Natural killer cell (primary cell): ENCODE measurements at places on chromosomes 13 and 19.

DNA sequence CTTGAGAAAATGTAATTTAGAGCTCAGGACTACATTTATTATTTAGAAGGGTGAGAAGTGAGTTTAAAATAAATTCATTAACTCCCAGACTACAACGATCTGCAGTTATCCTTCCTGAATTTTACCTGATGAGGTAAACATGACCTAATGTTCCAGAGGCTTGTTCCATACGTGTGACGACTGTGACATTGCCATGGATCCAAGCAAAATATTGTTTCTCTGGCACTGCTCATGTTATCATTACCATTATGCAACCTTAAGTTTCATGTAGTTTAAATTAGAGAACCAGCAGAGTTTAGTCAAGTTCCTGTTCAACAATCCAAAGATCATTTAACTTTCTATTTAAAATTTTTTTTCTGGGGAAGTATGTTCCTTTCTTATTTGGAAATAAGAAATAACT, 279.6 kb downstream of the KLF5 start:
- DNase-seq = no peak

DNA sequence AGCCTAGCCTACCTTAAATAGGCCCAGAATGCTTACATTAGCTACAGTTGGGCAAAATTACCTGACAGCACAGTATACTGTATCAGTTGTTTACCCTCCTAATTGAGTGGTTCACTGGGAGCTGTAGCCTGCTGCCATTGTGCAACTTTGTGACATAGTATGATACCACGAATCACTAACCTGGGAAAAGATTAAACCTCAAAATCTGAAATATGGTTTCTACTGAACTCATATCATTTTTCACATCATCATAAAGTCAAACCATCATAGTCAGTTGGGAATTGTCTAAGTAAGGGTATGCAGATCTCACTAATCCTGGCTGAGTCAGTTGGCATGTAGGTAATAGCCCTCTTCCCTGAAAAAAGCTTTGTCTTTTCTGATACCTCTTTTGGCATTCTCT, 9.2 kb downstream of the PAN3 start:
- DNase-seq = no peak

GRCh38 chr13:105448811-105449210, 1086.7 kb downstream of the EFNB2 start:
- DNase-seq = no peak

GRCh38 chr19:29882719-29883105, 59.3 kb upstream of the URI1 start:
- DNase-seq = no peak

- peak; percentile 92 for DNase-seq
Observed at GRCh38 chr19:35013041-35013819, 13.1 kb downstream of the GRAMD1A start.

DNA sequence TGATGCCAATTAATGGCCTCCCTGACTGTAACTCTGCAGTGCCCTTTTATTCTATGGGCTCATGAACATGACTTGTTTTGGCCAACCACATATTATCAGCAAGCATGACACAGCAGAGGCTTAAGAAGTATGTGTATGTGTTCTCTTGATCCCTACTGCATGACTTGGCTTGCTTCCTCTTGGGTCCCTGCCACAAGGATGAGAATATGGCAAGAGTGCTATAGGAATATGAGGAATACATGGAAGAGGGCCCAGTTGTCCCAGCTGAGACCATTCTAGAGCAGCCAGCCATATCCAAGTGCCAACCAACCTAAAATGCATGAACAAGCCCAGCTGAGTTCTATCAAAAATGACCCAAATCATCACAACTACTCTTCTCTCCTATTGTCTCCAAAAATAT, 576.7 kb upstream of the PCDH9 start:
- no peak for DNase-seq

DNA sequence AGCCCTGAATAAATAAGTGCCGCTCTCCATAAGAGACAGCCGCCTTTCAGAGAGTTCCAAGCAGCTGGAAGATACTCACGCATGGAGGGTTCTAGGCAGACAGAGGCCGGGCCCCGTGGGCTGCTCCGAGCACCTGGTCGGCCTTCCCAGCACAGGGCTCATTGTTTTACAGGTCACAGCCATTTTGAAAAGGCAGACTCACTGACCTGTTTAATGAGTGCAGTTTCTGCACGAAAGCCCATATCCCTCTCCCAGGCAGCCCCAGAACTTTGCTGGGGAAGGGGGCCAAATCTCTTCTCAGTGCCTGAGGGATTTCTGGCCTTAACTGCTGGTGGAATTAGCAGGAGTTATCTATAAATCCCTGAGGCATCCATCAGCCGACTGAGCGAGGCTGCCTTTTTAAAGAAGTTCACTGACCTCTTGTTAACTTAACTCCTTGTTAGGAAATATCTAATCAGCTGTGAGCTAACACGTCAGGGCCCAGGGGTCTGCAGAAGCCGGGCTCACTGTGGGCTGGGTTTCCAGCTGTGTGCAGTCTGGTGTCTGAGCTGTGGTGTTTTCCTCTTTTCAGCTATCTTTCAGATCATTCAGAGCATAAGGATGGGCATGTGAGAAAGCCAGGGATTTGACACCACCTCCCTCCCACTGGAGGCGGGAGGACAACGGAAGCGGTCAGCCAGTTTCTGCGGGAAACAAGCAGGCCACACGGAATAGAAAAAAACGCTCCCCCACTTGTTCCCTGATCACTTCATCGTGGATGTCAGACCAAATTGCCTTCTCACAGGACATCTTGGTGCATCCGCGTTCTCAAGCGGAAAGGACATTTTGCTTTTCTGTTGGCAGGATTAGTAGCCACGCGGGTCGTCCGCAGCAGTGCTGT, 23.3 kb downstream of the SERP2 start:
- DNase-seq = no peak

GRCh38 chr13:51557875-51558612, 26.2 kb upstream of the WDFY2 start:
- DNase-seq = no peak

DNA sequence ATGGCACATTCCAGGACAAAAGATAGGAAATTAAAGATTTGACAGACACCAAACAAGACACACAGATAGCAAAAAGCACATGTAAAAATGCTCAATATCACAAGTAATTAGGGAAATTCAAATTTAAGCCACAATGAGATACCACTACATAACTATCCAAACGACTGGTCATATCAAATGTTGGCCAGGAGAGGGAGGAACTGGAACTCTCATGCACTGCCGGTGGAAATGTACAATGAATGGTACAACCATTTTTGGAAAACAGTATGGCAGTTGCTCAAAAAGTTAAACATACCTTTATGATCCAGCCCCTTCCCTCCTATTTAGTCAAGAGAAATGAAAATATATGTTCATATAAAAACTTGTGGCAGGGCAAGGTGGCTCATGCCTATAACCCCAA, 36.8 kb upstream of the CYP2S1 start:
- DNase-seq = no peak

GRCh38 chr13:99386911-99387788, 80.0 kb upstream of the GPR183 start:
- DNase-seq = peak; percentile 93

DNA sequence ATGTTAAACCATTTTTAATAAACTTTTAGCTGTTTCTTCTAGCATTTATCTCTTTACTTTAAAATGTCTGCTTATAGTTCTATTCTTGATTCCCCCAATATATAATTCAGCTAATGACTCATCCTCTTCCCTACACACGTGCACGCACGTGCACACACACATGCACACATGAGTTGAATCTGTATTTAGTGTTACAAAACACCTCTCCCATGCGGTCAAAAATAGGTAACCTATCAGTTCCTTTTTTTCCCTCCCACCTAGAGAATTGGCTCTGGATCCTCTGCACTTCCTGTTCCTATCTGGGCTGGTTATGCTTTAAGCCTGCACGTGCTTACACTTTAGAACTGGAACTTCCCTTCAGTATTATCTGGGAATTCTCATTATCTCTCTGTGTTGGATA, 144.1 kb downstream of the PAN3 start:
- no peak for DNase-seq

GRCh38 chr13:77508959-77509620, 26.4 kb upstream of the SCEL start:
- DNase-seq = no peak

DNA sequence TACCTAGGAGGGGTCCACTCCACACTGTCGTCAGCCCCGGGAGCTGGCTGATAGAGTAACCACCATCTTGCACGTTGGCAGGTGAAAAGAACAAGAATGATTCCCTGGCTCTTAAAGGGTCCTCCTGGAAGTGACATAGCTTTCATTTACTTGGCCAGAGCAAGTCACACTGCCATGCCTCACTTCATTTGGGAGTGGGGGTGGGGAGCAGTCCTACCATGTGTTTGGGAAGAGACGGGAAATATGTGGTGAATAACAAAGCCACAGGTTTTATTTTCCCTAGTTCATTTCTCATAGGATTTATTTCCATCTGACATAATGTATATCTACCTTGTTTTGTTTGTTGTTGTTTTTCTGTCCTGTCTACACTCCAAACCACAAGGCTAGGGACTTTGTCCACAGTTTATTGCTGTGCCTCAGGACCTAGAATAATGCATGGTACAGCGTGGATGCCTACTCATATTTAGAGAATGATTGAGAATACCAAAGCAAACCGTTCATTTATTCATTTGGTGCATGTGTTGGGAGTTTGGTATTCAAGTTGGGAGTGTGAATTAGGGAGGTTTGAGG, 26.8 kb downstream of the UBAC2 start:
- no peak for DNase-seq

- no peak for DNase-seq
Observed at GRCh38 chr19:45834970-45835369, 19.9 kb upstream of the RSPH6A start.

DNA sequence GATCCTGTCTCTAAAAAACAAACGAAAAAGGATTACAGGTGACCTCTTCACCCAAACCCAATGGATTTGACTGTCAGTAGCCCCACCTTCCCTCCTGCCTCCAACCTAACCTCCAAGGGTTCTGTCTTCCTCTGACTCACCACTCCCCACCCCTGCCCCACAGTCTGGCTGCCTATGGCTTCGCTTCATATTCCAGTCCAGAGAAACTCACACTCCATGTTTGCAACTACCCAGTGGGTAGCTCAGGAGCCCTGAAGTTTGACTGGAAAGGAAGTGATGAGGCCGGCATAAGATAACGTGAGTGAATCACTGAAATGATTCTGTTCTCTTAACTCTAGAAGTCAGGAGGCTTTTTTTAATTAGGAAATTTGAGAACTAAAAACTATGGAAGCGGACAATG, 303.9 kb downstream of the FOXO1 start:
- no peak for DNase-seq

DNA sequence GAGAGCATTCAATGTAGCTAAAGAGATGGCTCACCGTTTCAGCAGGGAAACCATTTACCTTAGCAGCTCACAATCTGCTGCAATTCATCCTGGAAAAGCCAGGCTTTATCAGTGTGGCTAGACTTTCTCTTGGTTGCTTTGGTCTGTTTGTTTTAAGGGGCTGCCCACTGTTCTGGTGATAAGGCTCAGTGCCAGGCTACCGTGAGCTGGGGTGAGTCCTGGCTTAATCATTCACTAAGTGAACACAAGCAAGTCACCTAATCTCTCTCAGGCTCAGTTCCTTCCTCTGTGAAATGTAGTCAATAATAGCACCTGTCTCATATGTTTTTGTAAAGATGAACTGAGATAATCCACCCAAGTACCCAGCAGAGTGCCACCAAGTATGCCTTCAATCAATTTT, 229.0 kb downstream of the TEX29 start:
- DNase-seq = no peak

DNA sequence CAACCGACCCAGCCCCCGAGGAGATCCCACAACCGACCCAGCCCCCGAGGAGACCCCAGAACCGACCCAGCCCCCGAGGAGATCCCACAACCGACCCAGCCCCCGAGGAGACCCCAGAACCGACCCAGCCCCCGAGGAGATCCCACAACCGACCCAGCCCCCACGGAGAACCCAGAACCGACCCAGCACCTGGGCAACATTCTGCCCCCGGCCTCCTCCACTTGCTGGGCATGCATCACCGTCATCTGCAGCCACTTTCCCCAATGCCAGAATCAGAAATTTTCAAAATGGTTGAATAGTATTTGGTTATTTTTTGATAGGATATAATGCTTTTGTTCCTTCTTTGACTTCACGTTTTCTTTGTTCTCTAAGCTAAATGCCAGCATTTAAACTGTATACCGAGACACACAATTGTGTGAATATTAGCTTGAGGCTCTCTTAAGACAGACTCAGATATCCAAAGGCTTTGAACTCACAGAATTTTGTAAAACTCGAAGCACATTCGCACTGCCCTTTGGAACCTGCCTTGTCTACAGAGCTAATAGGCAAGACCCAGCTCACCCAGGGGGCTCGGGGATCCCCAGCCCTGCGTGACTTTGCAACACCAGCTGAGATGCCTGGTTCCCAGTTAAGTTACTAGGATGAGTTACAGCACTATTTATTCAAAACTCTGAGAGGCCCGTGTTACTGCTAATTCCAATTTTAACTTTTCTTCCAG, 15.5 kb upstream of the RASA3 start:
- no peak for DNase-seq

DNA sequence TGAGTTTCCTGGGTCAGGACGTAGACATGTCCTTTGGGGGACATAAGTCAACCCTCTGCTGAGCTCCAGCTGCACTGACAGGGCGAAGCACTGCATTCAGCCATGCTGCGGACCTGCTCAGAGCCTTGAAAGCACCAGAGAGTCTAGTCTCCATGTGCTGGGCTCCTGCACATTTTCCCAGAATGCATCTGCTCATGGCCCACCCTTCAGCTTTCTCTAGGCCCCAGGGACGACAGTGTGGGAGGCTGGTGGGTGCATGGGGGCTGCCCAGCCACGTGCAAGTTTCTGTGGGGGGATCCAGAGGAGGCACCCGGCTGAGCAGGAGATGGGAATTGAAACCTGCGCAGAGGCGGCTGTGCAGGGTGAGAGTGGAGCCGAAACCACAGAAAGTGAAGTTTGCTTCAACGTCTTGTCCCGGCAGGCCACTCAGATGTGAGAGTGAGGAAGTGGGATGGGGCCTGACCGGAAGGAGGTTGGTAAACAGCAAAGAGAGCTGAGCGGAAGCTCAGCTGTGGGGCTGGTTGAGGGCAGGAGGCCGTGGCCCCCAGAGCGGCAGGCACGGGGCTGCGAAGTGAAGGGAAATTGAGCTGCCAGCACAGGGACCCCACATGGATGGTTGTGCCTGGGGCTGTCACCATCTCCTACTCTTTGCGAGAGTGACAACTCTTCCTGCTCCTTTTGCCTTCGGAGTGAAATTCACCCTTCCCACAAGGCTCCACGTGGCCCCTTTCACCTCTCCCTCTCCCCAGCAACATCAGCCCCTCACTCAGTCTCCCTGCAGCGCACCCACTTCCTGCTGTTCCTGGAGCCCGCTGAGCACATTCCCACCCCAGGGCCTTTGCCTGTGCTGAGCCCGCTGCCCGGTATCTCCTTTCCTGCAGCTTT, 11.8 kb downstream of the PGLS start:
- DNase-seq = peak; percentile 63

- no peak for DNase-seq
Observed at GRCh38 chr13:44364345-44365000, 9.2 kb upstream of the SERP2 start.

- DNase-seq = no peak
Observed at GRCh38 chr13:108560093-108560492, 69.3 kb upstream of the MYO16 start.

GRCh38 chr13:108752276-108752675, 122.9 kb downstream of the MYO16 start:
- DNase-seq = no peak
